Coronary artery (tissue), 2 donors: ENCODE measurements at places on chromosomes 6 and 20.

GRCh38 chr6:160167604-160168399 lies 46.2 kb downstream of the SLC22A1 start:
- no peak for DNase-seq

DNA sequence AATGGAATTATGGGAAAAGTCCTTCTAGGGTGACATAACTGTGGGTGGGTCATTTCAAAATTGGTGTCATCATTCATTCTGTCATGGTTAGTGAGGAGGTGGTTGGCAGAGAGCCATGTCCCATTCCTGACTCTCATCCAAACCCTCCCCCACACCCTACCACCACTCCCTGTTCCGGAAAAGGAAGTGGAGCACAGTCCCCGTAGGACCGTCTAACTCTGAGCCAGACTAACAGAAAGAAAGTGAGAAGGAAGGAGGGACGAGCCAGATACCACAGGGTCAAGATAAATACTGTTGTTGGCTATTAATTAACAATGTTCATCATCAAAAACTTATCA lies 4.8 kb downstream of the TRIM10 start:
- no peak for DNase-seq

DNA sequence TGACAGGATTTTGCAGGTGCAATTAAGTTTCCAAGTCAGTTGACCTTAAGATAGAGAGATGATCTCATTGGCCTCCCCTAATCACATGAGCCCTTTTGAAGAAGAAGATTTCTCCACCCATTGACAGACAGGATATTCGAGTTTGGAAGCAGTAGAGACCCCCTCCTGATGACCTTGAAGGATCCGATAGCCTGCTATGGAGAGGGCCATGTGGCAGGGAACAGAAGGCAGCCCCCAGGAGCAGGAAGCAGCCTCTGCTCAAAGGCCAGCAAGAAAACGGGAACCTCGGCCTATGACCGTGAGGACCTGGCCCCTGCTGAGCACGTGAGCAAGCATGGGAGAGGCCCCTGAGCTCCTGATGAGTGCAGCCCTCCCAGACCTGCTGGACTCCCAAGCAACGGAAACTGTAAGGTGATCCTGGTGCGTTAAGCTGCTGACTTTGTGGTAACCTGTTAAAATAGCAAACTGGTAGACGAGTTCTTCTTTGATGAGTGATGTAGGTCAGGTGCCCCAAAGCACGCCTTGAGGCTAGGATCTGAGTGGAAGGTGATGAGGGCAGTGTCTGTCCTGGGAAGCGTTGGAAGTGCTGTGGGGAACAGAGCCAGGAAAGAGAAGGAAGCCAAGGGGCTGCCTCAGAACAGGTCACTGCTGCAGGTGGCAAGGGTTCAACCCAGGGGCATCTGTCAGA lies 18.5 kb upstream of the TUBB2A start:
- DNase-seq = no peak

DNA sequence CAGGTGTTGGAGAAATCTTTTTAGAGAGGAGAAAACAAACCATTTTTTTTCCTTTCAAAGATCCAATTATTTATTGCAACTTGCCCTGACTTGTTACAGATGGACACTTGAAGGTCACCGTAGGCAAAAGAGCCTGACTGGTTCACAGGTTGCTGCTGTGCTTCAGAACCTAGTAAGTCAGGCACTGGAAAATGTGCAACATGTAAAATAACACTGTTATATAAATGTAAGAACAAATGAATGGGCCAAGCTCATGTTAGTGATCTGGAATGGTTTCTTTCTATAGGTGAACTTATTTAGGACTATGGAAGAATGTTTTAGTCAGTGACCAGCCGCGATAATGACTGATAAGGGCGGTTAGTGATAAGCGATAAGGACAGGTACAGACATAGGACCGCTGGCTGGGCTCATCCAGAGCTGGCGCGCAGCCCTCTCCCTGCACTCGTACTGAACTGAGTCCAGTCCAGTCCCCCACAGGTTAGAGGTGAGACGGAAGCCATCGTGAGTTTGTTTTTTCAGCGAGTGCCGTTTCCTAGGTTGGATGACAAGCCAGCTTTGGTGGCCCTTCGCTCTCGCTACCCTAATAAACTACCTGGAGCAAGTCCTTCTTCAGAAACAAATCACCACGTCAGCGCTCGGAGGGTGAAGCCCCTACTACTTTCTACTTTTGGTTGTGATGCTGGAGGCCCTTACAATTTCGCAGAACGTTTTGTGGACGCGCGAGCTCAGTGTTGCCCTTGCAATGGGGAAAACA lies 94.4 kb upstream of the PRDM1 start:
- no peak for DNase-seq

- DNase-seq = no peak
Measured at GRCh38 chr6:144036064-144036834, 28.2 kb upstream of the PLAGL1 start.

- peak; percentile 88 for DNase-seq
Measured at GRCh38 chr6:63573076-63573898, 1.0 kb downstream of the LOC128125822 start.

DNA sequence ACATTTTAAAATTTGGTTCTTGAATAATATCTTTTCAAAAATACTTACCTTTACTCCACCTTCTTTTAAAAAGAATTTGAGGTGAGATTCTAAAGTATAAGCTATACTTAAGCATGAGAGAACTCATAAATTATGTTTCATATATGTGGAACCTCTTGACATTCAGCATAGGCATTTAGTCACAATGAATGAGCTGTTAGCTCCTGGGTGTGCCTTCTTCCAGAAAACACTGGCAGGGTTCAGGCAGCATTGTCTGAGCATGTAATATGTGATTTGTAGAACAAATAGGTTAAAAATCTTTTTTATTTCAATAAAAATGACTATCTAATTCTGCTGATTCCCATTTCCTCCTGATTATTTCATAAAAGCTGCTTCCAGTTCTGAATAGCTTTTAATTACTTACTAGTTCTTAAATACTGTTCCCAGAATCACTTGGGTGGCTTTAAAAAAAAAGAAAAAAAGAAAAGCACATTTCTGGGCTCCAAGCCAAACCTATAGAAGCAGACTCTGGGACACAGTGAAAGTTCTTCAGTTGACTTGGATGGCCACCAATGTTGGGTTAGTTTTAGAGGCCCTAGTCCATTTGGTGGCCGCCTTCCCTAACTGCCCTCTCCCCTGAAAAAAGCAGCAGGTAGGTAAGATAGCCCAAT lies 20.2 kb downstream of the RNF8 start:
- DNase-seq = no peak

- no peak for DNase-seq
Measured at GRCh38 chr6:127582777-127583462, 5.9 kb downstream of the C6orf58 start.

GRCh38 chr6:139395891-139396301 lies 21.4 kb upstream of the CITED2 start:
- no peak for DNase-seq

DNA sequence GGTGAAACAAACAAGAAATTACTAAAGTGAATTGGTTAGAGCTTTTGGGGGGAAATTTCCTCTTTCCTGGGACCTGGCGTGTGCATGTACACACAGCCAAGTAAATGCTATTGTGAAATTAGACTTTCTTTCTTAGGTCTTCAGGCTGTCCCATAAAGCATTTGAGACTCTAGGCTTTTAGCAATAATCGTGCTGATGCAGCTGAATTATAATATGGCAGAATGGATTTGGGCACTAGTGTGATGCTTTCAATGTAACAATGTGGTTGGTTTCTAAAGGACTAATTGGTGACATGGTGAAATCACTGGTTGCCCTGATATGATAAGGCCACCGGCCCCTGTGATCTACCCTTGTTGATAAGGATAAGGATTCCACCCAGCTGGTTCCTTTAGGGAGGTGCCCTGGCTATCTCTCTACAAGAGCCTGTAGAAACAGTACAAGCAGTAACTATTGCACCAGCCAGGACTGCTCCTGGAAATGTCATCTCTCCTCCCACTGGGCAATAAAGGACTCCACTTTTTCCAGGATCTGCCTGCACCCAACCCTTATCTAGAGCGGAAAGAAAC lies 164.1 kb downstream of the TFAP2A start:
- DNase-seq = no peak
